GM23338 (cell line): ENCODE measurements at places on chromosomes 6 and 20. TPM values are rescaled to one million over a fixed set of nuclear protein-coding genes. Genes with fewer than 3 reads are reported as not detected.
A peak's percentile ranks its signal among the peaks of the same experiment; 100 is the strongest.

Gene PBOV1
- not detected in 2 replicates for total RNA-seq

Gene ANKS1A
- 29.6 and 31.9 TPM in 2 replicates for total RNA-seq

Gene TP53TG5
- not detected in 2 replicates for total RNA-seq

Gene FAXC
- 10.5 and 18.3 TPM in 2 replicates for total RNA-seq

Gene PSMB8
- 16.5 and 20.2 TPM in 2 replicates for total RNA-seq

Gene BTN3A1
- total RNA-seq = 4.0 and 4.3 TPM in 2 replicates

Gene TRIM26
- 31.0 and 38.0 TPM in 2 replicates for total RNA-seq

Gene BTN1A1
- total RNA-seq = 0.38 and 0.50 TPM in 2 replicates

Gene SPINT3
- not detected in 2 replicates for total RNA-seq

Gene R3HDML
- total RNA-seq = not detected in 2 replicates

Gene RNF182
- total RNA-seq = 8.1 and 9.8 TPM in 2 replicates

Gene FRS3
- 3.3 and 4.9 TPM in 2 replicates for total RNA-seq

Gene OXT
- not detected in 2 replicates for total RNA-seq

Gene TGM3
- total RNA-seq = 0.08 TPM in 1 of 2 replicates, not detected in the other

GRCh38 chr20:37914672-37915433 is 11.9 kb downstream of the VSTM2L start:
- H3K27me3 ChIP-seq = peaks cover 14% of the 10 kb centered on the region; the same call in 1 of the 2 replicates
- H3K4me1 ChIP-seq = peaks cover 47% of the 10 kb centered on the region
- no peaks in the 10 kb centered on the region for H3K36me3 ChIP-seq
- DNase-seq = peak; percentile 82

DNA sequence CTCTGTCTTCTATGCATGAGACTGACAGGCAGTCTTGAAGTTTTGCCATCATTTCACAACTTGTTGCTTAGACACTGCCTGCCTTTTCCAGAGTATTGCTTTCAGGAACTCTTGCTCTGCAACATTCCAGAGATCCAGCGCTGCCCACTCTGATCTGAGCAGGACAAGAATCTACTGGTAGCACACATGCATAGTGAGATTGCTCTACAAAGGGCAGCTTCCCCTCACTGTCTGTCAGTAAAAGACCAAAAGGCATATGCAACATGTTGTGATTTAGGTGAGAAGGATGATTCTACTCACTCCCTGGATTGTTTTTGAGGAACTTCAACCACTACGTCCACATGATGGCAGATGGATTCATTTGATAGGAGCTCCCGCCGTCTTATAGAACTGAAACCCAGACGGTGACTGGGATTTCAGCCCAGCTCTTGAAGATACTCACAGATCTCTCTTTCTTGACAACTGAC is 259.1 kb downstream of the ARID1B start:
- H3K27ac ChIP-seq = peak overlapping the region; percentile 36
- DNase-seq = peak; percentile 54
- peaks cover 45% of the 10 kb centered on the region for H3K4me1 ChIP-seq
- H3K4me3 ChIP-seq = peak overlapping the region; percentile 27; the same call in 1 of the 2 replicates

GRCh38 chr6:79435746-79436145 is 101.5 kb downstream of the LCA5 start:
- DNase-seq = no peak
- no peak overlapping the region for H3K27ac ChIP-seq
- no peaks in the 10 kb centered on the region for H3K4me1 ChIP-seq
- H3K27me3 ChIP-seq = no peaks in the 10 kb centered on the region
- H3K4me3 ChIP-seq = no peak overlapping the region

- no peak overlapping the region for H3K4me3 ChIP-seq
- H3K27me3 ChIP-seq = no peaks in the 10 kb centered on the region
- H3K4me1 ChIP-seq = no peaks in the 10 kb centered on the region; the same call in 1 of the 2 replicates
- no peaks in the 10 kb centered on the region for H3K36me3 ChIP-seq
- no peak overlapping the region for H3K27ac ChIP-seq
Observed at GRCh38 chr20:19932170-19932667, 84.9 kb upstream of the NAA20 start.

- no peak overlapping the region for H3K27ac ChIP-seq
- no peaks in the 10 kb centered on the region for H3K4me1 ChIP-seq
- no peaks in the 10 kb centered on the region for H3K27me3 ChIP-seq
- no peak overlapping the region for H3K4me3 ChIP-seq
- no peaks in the 10 kb centered on the region for H3K36me3 ChIP-seq
Observed at GRCh38 chr20:34990661-34991214, 35.1 kb downstream of the MYH7B start.

GRCh38 chr20:34921436-34921835 is 34.2 kb downstream of the GSS start:
- DNase-seq = no peak
- peaks cover 9% of the 10 kb centered on the region for H3K36me3 ChIP-seq
- H3K4me3 ChIP-seq = no peak overlapping the region
- H3K27me3 ChIP-seq = no peaks in the 10 kb centered on the region

DNA sequence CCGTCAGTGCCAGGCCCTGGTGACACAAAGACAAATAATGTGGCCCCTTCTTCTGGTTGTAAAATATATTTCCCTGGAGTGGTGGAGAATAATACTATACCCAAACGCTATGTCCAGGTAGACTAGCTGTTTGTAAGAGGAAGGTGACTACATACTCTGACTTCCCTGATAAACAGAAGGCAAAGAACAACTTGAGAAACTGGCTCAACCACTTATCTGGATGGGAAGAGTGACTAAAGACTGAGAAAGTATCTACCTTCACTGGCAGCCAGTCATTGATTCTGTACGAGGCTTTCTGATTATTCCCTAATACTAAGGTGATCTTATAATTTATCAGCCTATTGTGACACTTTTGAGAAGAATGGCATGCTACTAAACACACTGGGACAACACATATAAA is 569.7 kb downstream of the EPHA7 start:
- peak; percentile 17 for DNase-seq
- no peaks in the 10 kb centered on the region for H3K36me3 ChIP-seq
- peaks cover 34% of the 10 kb centered on the region for H3K4me1 ChIP-seq
- peaks cover 97% of the 10 kb centered on the region for H3K27me3 ChIP-seq
- no peak overlapping the region for H3K27ac ChIP-seq

- peaks cover 14% of the 10 kb centered on the region for H3K4me1 ChIP-seq
- no peaks in the 10 kb centered on the region for H3K36me3 ChIP-seq
- H3K4me3 ChIP-seq = no peak overlapping the region
- no peak overlapping the region for H3K27ac ChIP-seq
- no peaks in the 10 kb centered on the region for H3K27me3 ChIP-seq
Observed at GRCh38 chr20:4549711-4550259, 171.9 kb upstream of the PRND start.

- H3K27ac ChIP-seq = no peak overlapping the region
- peaks cover 12% of the 10 kb centered on the region for H3K4me1 ChIP-seq
- no peak overlapping the region for H3K4me3 ChIP-seq
- no peaks in the 10 kb centered on the region for H3K27me3 ChIP-seq
- DNase-seq = no peak
Observed at GRCh38 chr20:4697189-4697830, 24.4 kb upstream of the PRND start.

GRCh38 chr20:25020901-25021301 is 28.4 kb upstream of the APMAP start:
- H3K4me1 ChIP-seq = no peaks in the 10 kb centered on the region; the same call in 1 of the 2 replicates
- H3K36me3 ChIP-seq = no peaks in the 10 kb centered on the region
- H3K27ac ChIP-seq = no peak overlapping the region

- H3K27me3 ChIP-seq = no peaks in the 10 kb centered on the region
- H3K36me3 ChIP-seq = no peaks in the 10 kb centered on the region
- DNase-seq = no peak
- peak overlapping the region; percentile 30; the same call in 1 of the 2 replicates for H3K27ac ChIP-seq
- no peak overlapping the region; the same call in 1 of the 2 replicates for H3K4me3 ChIP-seq
Observed at GRCh38 chr6:148864941-148865340, 118.1 kb downstream of the UST start.

- H3K27ac ChIP-seq = no peak overlapping the region
- H3K4me3 ChIP-seq = no peak overlapping the region
- H3K4me1 ChIP-seq = no peaks in the 10 kb centered on the region
- no peaks in the 10 kb centered on the region for H3K27me3 ChIP-seq
- no peak for DNase-seq
- no peaks in the 10 kb centered on the region for H3K36me3 ChIP-seq
Observed at GRCh38 chr6:44062105-44062770, 65.0 kb downstream of the MRPL14 start.

DNA sequence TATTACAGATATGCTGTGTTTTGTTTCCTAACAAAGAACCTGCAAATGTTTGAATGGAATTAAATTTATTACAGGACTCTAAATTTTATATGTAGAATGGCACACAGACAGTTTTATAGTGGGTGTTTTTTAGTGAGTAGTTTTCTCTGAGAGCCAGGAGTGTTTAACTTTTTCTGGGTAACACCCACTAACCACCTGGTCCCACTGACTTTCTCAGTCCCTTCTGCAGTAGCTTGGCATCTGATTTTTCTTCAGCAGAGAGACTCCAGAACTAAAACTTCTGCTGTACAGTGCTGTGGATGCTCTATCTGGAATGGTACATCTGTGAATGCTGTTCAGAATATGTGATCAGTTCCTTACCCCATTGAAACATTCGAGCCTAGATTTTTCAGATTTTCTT is 6.3 kb downstream of the YWHAB start:
- peaks cover 6% of the 10 kb centered on the region; the same call in 1 of the 2 replicates for H3K36me3 ChIP-seq
- H3K4me3 ChIP-seq = no peak overlapping the region
- no peak for DNase-seq

- DNase-seq = no peak
- H3K27ac ChIP-seq = no peak overlapping the region
- no peaks in the 10 kb centered on the region for H3K36me3 ChIP-seq
- no peaks in the 10 kb centered on the region for H3K4me1 ChIP-seq
- H3K4me3 ChIP-seq = no peak overlapping the region
Observed at GRCh38 chr6:170200458-170200891, 90.4 kb downstream of the DLL1 start.

GRCh38 chr6:16168121-16168520 is 39.2 kb downstream of the MYLIP start:
- no peaks in the 10 kb centered on the region for H3K36me3 ChIP-seq
- H3K27me3 ChIP-seq = no peaks in the 10 kb centered on the region
- peaks cover 6% of the 10 kb centered on the region; the same call in 1 of the 2 replicates for H3K4me1 ChIP-seq

DNA sequence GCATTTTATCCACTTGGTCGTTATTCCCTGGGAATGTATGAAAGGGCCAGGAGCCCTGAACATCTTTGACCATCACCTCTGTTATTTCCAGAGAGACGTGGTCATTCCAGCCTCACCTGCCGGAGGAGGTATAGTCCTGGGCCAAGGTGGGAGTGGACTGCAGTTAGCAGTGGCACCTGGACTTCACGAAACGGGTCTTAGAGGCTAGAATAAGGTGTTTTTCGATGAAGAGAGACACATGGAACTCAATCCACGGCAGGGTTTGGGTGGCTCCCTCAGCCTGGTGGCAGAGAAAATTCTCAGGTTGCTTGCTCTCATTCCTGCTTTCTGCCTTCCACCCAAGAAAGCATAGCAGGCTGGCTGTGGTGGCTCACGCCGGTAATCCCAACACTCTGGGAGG is 48.0 kb downstream of the BMP6 start:
- no peaks in the 10 kb centered on the region for H3K27me3 ChIP-seq
- H3K36me3 ChIP-seq = no peaks in the 10 kb centered on the region
- H3K4me3 ChIP-seq = no peak overlapping the region
- DNase-seq = no peak
- H3K4me1 ChIP-seq = peaks cover 21% of the 10 kb centered on the region

DNA sequence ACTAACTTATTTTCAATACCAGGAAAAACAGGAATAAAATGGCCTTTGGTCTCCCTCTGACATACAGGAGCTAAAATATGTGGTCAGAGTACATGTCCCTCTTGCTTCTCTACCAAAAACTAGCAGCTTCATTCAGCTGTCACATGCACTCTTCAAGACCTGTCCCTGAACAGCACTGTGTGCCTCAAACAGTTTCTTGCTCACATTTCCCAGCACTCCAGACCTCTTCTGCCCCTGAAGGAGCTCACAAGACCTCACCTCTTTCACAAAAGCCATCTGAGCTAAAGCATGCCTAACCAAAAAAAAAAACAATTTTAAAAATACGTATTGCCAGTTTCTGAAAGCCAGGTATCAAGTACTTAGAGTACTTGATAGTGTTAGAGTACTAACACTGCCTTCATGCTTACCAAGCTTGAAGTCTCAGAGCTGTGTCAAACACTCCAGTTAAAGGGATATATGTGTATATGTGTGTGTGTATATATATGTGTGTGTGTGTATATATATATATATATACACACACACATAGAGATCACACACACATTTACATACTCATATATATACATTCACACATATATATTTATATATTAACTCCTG is 148.3 kb upstream of the POU3F2 start:
- no peaks in the 10 kb centered on the region for H3K36me3 ChIP-seq
- DNase-seq = no peak
- no peak overlapping the region for H3K27ac ChIP-seq

GRCh38 chr6:89385846-89386245 is 26.2 kb downstream of the RRAGD start:
- DNase-seq = no peak
- H3K27me3 ChIP-seq = no peaks in the 10 kb centered on the region
- H3K27ac ChIP-seq = no peak overlapping the region
- H3K36me3 ChIP-seq = no peaks in the 10 kb centered on the region
- H3K4me1 ChIP-seq = no peaks in the 10 kb centered on the region; the same call in 1 of the 2 replicates

DNA sequence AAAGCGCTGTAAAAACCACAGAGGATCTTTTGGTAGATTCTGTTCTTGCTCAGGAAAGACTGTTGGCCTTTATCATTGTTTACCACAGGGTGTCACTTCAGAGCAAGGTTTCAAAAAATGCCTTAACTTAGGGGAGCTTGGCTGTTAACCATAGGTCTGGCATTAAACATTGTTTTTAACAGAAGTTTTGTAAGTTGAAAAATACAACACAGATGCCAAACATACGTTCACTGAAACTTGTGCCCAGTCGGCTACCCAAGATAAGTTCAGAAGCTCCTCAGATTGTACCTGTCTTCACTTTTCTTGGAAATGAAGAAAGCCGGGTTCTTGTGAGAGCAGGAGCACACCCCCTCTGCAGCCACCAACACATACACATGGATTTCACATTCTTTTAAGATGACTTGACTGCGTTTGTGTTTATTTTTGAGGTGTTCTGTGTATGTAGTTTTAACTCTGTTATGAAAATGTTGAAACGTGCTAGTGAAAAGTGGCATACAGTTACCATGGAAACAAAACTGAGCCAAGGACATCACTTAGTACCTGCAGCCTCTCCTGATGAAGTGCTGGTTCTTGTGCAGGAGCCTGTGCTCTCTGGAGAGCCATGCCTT is 64.9 kb downstream of the SYCP2L start:
- no peak overlapping the region for H3K4me3 ChIP-seq
- no peaks in the 10 kb centered on the region for H3K4me1 ChIP-seq
- DNase-seq = peak; percentile 69
- no peaks in the 10 kb centered on the region for H3K36me3 ChIP-seq
- no peak overlapping the region for H3K27ac ChIP-seq
